ENCODE measurements at places on chromosomes 1 and 21.
A peak's percentile ranks its signal among the peaks of the same experiment; 100 is the strongest.

- DNase-seq = no peak
Observed at GRCh38 chr1:119747451-119747850, 21.3 kb downstream of the HMGCS2 start.

- DNase-seq = no peak
Observed at GRCh38 chr1:69814926-69815325, 247.2 kb downstream of the LRRC7 start.

DNA sequence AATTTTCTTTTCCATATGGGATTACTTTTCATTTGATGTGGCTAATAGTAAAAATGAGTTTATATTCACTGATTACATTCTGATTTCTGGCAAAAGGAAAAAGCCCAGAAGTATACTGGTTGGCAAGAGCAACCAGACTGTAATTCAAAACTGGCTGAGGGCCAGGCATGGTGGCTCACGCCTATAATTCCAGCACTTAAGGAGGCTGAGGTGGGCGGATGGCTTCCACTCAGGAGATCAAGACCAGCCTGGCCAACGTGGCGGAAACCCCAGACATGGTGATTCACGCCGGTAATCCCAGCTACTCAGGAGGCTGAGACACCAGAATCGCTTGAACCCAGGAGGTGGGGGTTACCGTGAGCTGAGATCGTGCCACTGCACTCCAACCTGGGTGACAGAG is 14.5 kb downstream of the SYT11 start:
- no peak for DNase-seq

DNA sequence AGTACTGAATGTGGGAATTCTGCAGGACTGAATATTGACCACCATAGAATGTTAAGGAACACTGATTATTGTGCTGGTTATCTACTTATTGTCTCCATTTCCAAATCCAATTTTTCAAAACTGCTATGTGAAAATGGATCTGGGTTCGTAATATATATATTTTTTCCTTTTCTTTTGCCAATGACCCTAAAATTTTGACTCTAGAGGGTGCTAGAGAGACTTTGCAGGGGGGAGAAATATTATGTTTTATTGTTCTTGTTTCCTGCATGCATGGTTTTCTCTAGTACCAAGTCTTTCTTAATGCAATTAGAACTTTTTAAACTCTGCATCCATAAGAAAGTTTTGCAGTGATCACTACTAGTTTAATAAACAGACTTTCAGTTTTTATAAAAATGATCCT is 1256.9 kb downstream of the BRINP3 start:
- DNase-seq = no peak

DNA sequence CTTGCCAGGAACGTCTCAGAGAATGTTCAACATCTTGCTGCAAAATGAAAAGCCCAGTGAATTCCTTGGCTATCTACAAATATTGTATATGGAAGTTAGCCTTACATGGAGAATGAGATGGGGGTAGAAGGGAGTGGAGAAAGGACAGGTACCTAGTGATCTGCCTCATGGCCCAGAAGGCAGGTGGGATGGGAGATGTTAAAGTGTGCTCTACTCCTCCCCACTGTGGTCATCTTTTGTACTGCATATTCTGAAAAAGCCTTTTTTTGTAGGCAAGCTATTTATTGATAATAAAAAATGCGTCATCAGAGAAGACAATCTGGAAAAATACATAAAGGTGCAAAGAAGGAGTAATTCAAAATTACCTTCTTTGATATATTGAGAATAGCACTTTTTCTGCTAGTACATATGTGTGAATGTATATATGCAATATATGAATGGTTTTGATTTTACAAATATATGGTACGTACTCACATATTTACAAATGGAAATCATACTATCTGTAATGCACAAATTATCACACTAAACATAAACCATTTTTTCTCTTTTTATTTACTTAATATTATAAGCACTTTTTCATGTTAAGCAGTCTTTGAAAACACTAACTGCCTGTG is 19.1 kb upstream of the SLC5A9 start:
- peak; percentile 13 for DNase-seq
